ENCODE measurements at places on chromosomes 6 and 20.
A peak's percentile ranks its signal among the peaks of the same experiment; 100 is the strongest.

DNA sequence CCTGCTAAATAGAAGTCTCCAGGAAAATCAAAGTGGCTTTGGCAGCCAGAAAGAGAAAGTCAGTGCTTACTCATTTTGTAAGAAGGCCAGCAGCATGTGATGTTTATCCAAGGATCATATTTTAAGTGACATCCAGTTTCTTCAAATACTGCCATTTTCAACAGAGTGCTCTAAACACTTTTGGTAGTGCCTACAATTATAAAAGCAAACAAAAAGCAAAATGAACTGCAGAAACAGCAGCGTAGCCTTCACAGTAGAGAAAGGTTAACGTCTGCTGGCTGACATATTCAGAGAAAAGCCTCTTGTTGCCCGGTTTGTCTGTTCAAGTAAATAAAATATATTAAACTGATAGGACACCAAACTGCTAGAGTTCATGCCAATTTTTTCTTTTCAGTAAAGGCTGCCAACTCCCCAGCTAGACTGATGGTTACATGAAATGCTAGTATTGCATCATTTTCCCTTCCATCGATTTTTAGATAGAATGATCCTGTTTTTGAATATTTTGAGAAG lies 705.7 kb upstream of the SLC35B3 start:
- DNase-seq, result no peak

DNA sequence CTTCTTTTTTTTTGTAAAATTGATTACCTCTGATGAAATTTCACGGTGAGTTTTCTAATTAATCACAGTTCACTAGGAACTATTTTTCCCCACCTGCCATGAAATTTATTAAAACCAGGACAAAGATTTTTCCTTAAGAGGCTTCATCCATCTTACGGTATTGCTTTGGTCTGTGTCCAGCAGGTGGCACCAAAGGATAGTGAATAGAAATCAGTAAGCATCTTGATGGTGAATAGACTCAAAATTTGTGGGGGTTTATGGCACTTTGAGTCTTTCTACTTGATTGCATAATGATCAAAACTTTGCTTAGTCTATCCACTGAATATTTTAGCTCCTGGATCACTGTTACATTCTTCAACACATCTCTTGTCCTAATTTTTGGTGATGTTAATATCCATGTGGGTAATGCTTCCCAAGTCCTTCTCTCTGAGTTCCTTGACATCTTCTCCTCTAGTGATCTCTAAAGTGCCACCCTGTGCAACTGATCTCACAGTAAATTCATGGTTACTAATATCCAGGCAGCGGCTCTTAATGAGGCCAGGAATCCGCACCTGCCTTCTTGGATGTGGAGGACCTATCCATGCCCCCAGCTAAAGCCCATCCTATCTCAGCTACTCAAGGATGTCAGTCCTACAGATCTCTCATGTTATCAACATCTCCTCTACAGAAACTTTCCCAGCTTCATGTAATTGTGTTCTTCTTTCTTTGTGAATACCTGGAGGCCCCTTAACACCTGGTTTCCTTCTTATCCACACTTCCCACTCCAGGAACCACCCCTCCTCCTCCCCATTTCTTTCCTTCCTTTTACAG lies 54.5 kb downstream of the STMND1 start:
- peak; percentile 20 for DNase-seq

- no peak for DNase-seq
Observed at GRCh38 chr6:151385177-151385576, 6.2 kb downstream of the ZBTB2 start.

DNA sequence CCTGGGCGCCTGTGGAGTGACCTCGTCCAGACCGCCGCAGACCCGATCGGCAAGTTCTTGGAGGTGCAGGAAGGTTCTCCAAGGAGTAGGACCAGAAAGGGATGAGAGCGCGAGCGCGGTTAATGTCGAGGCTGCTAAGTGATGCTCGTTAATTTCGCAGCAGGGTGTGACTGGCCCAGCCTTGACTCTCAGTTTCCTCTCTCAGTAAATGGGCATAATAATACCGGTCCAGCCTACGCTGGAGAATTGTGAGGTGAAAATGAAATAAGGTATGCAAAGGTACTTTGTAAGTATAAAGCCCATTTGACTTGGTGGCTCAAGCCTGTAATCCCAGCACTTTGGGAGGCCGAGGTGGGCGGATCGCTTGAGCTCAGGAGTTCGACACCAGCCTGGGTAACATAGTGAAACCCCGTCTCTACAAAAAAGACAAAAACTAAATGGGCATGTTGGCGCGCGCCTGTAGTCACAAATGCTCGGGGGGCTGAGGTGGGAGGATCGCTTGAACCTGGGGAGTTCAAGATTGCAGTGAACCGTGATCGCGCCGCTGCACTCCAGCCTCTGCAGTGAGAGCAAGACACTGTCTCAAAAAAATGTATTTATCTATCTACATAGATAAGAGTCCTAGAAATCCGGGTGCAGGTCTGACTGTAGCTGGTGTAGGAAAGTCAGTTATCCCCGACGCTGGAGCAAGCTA lies 634 bp upstream of the BTBD9 start:
- no peak for DNase-seq

DNA sequence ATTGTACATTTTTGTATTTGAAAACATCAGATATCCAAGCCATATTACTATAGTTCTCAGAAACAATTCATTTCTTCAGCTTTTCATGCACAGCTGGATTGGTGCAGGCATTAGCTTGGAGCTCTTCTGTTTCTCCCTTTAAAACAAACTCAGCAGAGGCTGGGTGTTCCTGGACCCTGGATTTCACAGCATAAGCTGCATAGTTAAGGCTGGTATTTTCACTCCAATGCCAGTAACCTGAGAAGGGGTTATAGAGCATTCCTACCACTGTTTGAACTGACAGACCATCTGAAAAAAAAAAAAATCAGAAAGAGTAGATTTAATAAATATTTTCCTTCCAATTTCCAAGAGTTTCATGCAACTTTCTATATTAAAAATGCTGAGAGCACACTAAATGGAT lies 20.1 kb upstream of the FAXC start:
- DNase-seq, result no peak

DNA sequence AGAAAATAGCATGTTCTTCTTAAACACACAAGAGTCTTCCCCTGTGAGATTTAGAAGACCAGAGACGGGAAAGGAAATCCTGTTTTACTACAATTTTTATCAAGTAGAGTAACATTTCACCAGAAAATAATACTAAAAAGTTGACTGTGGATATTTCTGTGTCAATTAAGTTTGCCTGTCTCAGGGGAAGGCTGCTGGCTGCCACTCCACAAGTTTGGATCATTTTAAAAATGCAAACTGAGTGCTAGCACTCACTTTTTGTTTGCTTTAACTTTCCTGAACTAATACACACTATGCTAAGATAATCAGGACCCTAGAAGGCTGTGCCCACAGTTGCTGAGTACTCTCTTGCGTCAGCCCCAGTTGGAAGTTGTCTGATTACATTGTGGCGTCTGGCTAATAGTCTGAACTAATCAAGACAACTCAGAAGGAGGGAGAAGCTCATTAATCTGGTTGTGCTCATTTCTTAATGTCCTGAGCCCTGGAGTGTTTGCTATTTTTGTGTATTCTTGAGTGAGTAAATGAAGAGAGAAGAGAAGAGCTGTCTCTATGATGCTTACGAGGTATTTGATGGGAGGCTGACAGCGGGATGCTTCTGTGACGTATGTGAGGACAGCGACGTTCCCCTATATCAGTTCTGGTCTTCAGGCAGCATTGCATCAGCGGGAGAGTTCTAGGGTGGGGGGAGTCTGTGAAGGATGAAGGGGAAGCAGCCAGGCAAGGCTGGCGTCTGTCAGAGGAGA lies 664.2 kb downstream of the QKI start:
- DNase-seq, result no peak

- DNase-seq, result no peak
Observed at GRCh38 chr6:47592131-47592840, 106.1 kb upstream of the ADGRF4 start.

GRCh38 chr6:42644211-42644610 lies 78.2 kb downstream of the PRPH2 start:
- no peak for DNase-seq

DNA sequence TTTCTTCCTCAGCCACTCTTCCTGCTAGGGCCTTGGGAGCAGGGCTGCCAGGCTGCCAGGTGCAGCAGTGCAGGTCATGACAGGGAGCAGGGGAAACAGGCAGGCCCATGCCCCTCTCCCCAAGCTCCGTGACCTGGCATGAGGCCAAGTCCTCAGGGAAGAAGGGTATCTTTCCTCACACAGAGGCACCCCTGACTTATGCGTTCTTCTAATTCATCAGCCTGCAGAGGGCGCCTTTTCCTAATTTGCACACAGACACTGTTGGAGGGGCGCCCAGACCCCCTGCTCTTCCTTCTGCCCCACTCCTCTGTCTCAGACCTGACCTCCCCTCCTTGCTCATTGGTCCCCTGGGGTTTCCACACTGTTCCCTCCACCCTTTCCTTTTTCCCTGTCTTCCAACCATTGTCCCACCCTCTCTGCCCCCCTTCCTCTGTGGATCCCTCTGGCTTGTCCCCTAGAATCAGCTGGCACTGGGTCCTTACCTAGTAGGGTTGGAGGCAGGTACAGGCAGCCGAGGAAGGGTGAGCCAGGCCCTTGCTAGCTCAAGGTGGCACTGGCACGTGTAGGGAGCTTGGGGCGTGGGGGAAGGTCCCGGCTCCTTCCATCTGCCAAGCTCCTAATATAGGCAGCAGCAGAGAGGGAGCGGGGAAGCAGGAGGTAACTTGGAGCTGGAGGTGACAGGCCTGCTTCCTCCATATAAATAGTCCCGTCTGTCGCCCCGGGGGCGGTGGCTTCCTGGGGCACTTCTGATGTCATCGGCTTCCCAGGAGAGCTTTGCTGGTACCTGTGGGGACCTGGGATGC lies 154.9 kb upstream of the MLN start:
- no peak for DNase-seq

DNA sequence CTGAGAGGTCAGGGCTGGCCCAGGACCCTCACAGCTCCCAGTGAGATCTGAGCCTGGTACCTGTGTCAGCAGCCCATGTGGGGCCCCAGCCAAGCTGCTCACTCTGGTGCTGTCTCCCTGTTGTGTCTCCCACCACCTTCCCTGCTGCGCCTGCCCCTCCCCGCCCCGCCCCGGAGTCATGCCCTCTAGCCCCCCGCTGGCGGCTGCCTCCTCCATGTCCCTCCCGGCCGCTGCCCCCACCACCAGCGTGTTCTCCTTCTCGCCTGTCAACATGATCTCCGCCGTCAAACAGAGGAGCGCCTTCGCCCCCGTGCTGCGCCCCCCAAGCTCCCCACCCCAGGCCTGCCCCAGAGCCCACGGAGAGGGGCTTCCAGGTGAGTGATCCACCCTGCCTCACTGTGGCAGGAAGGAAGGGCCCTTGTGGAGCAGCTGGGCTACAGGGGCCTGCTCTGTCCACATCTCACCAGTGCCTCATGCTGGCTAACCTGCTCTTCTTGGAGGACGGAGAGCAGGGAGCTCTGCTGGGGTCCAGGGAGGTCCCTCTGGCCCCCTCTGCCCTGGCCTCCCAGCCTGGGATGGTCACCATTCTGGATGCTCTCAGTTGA lies 44.9 kb downstream of the CPXM1 start:
- no peak for DNase-seq

GRCh38 chr6:85923013-85923430 lies 280.3 kb upstream of the SYNCRIP start:
- DNase-seq, result no peak

DNA sequence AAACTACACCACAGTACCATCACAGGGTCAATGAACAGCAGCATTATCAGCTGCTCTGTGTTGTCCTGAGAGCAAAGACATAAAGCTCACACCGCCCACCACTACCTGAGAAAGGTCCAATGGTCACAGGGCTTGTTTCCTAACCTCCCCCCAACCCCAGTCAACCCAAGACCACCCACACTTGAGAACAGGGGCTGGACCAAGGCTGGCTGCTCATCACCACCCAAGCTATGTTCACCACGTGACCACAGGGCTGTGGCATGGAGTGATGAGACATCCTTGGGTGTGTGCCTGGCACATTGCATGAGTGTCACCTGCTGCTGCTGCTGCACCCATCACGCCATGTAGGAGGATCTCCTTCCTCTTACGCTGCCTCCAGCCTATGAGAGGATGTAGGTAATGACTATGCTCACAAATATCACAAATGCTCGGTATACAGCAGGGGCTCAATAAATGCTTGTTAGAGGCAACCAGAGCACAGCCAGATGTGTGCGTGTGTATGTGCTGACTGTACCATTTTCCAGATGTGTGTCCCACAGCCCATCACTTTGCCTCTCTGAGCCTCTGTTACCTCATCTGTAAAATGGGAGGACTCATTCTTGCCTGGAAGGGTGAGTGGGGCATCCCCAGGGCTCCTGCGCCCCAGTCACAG lies 23.3 kb upstream of the SIRPA start:
- no peak for DNase-seq

GRCh38 chr6:35077713-35078105 lies 63.4 kb downstream of the TCP11 start:
- no peak for DNase-seq

- no peak for DNase-seq
Observed at GRCh38 chr6:916131-916530, 223.2 kb upstream of the EXOC2 start.

- DNase-seq, result no peak
Observed at GRCh38 chr6:122059918-122060317, 339.5 kb upstream of the HSF2 start.

DNA sequence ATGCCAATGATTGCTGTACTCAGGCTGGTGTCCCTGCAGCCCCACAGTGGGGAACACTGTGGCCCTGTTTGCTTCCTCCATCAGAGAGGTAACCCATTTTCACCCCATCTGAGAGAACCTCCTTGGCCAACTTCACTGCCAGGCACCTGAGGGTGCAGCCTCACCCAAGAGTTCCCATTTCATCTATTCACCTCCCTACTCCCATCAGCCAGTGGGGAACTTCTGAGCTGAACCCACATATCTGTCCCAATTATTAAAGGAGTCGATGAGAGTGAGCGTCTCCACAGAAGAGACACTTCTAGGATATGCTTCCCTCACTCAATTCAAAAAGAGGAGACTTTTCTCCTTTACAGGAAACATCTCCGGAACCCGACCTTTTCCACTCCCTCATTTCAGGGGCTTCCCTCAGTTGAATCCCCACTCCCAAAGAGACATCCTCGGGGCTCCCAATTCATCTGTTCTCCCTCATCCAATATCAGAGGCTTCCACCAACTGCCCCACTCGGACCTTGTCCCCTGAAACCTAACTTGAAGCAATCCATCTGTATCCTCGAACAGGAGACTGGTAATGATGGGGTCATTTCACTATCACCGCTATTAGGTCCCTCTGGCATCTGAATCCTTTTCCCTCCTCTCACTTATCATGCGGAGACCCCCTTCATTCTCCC lies 988 bp downstream of the UBE2V1 start:
- no peak for DNase-seq

DNA sequence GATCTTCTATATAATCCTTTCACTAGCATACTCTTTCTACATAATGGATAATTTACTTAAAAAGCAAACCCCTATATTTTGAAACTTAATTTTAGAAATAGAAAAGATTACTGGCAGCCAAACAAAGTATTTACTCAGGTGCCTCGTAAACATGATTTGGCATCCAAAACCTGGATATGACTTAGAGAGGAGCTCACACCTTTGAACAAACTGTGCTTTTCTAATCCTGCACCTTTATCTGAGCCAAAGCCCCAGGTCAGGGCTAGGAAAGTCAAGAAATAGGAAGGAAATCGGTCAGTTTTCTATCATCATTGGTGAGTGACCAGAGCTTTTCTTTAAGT lies 170.9 kb downstream of the PHF3 start:
- no peak for DNase-seq

GRCh38 chr6:116016846-116017545 lies 43.7 kb downstream of the FRK start:
- DNase-seq, result no peak
